Frontal cortex (tissue), 4 donors: ENCODE measurements at places on chromosomes 1 and 21. TPM values are rescaled to one million over a fixed set of nuclear protein-coding genes. Genes with fewer than 3 reads are reported as not detected.

The TSACC gene
- total RNA-seq, result not detected

The RGS18 gene
- total RNA-seq, result 0.41 TPM

The S1PR1 gene
- 12.6 TPM for total RNA-seq

The ANKRD65 gene
- total RNA-seq, result 1.2 TPM

The CRNN gene
- not detected for total RNA-seq

The SPOCD1 gene
- under 0.01 TPM for total RNA-seq

The TMEM9 gene
- total RNA-seq, result 73.4 TPM

The MPZ gene
- total RNA-seq, result 1.6 TPM

The KLHDC9 gene
- total RNA-seq, result 4.5 TPM

The REG4 gene
- total RNA-seq, result not detected

The SH2D5 gene
- total RNA-seq, result 1.6 TPM

The FAAH gene
- total RNA-seq, result 19.6 TPM

The CFHR4 gene
- total RNA-seq, result 0.41 TPM

The OR2T34 gene
- not detected for total RNA-seq

The TTLL10 gene
- total RNA-seq, result not detected

The PANK4 gene
- 32.6 TPM for total RNA-seq

The B3GALT5 gene
- 0.41 TPM for total RNA-seq

The TBX15 gene
- total RNA-seq, result 0.82 TPM

The NHLH1 gene
- total RNA-seq, result 0.41 TPM

The KIAA1614 gene
- total RNA-seq, result 5.7 TPM

The UBL4B gene
- 0.41 TPM for total RNA-seq

The LENEP gene
- 1.2 TPM for total RNA-seq

The CLDN19 gene
- total RNA-seq, result not detected

The GBP6 gene
- under 0.01 TPM for total RNA-seq

The CELA3A gene
- total RNA-seq, result not detected

The ZNF683 gene
- total RNA-seq, result not detected
